ENCODE measurements at places on chromosomes 4 and X.
A peak's percentile ranks its signal among the peaks of the same experiment; 100 is the strongest.

GRCh38 chrX:150414228-150414627, 51.1 kb downstream of the MAMLD1 start:
- DNase-seq: no peak

DNA sequence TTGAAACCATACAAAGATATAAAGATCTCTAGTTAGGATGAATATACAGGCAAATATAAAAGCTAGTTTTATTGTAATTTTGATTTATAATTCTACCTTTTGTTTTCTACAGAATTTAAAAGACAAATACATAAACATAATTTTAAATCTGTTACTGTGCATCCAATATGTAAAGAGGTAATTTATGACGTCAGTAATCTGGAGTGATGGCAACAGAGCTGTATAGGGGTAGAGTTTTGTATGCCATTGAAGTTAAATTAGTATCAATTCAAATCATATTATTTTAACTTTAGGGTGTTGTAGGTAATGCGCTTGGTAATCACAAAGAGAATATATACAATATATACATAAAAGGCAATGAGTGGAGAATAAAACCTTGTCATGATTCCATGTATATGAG, 183.7 kb upstream of the ARHGAP24 start:
- no peak for DNase-seq

- no peak for DNase-seq
These were observed 68.7 kb downstream of the APBB2 start for GRCh38 chr4:41145571-41146078.

DNA sequence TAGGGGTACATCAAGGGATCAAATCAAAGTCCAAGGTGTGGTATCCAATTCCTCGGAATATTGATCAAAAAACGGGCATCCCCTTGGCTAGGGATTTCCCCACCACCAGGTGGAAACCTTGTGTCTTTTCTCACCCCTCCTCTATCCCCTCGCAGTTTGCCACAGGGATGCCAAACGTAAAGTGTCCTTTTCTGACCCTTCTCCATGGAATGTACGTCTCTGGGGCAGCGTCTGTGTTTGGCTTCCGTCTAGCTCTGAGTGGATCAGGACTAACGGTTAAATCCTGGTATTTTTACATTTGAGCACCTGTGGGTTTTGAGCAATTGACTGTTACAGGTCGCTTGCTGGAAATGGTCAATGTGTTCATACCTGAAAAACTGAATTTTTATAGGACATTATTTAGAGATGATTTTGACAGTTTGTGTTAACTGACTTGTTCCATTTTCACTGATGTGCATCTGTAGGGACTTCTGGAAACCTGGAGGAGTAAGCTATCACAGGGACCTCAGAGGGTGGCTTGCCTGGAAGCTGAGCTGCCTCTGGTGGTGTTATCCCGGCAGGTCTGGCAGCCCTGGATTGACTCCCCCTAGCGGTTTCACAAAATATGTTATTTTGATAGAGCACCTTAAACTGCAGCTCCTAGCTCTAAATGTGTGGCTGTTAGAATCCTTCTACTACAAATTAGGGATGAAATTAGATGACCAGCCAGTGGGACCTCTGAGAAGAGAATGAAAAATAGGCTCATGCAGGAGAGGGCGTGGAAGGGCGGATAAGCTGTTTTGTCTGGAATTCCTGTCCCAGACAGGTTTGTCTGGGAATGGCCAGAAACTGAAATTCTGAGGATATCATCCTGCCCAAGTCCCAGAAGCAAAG, 8.8 kb upstream of the MGST2 start:
- peak; percentile 3 for DNase-seq

GRCh38 chr4:7333024-7333780, 101.5 kb downstream of the PSAPL1 start:
- DNase-seq: no peak

DNA sequence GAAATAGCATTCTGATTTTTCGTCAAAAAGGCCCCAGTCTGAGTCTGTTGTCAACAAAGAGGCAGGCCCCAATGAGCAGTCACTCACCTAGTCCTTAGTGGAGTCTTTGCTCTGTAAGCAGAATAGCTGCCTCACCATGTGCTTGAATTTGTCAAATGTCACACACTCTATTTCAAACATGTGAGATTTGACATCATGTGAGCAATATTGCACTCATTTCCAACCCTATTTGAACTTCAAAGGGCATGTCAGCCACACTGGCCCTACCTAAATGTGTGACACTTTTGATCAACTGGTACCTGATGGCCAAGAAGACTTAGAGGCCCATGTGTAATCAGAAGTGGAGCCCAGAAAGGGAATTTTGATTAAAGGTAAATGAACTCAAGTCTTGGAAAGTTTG, 59.4 kb upstream of the PLAC1 start:
- DNase-seq: no peak

- no peak for DNase-seq
These were observed 110.2 kb upstream of the STX18 start for GRCh38 chr4:4651811-4652755.

DNA sequence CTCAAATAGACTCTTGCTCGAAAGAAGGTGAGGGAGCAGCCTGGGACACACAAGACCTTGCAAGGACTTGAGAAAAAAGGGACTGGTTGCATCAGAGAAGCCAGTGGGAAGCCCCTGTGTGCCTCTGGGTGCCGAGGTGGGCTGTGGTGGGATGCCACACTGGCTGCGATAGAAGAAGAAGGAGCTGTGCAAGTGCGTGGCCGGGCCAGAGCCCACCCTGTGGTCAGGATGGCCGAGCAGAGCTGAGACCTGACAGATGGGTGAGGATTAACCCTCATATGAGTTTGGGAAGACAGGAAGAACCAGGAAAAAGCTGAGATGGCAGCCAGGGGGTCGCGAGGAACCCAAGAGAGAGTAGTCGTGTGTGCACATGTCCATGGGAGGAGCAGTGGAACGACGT, 44.6 kb upstream of the HGFAC start:
- DNase-seq: no peak

DNA sequence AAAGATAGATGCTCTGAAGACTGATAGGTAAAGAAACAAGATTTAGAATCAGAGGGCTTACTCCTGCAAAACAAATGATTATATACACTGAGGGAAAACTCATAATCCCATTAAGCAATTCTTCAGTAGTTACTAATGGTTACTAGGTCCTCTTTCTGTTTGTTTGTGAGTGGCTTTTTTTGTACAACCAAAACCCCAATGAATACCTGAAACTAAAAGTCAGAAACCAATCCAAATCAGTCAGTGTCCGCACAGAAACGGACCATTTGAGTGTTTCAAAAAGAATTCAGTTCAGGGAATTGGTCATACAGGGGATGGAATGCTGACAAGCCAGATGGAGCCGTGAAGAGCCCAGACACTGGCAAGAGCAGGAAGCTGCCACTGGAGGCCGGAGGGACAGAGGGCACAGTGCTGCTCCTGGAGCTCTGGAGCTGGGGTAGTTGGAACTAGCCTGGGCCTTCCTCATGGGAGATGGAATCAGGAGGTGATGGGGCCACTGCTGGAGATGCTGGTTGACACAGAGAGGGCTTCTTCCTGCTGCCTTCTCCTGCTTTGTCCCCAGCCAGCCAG, 31.9 kb downstream of the SETD7 start:
- no peak for DNase-seq

DNA sequence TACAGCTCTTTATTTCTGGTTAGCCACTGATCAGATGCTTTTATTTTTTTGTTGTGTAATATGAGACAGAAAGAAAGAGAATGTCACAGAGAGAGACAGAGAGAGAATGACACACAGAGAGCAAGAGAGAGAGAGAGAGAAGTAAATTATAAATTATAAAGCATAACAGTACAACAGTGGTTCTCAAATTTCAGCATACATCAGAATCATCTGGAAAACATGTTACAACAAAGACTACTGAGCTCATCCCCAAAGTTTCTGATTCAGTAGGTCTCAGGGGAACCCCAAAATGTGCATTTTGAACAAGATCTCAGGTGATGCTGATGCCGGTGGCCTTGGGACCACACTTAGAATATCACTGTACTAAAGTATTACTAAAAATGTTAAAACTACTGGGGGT, 245.8 kb upstream of the DIAPH2 start:
- no peak for DNase-seq

DNA sequence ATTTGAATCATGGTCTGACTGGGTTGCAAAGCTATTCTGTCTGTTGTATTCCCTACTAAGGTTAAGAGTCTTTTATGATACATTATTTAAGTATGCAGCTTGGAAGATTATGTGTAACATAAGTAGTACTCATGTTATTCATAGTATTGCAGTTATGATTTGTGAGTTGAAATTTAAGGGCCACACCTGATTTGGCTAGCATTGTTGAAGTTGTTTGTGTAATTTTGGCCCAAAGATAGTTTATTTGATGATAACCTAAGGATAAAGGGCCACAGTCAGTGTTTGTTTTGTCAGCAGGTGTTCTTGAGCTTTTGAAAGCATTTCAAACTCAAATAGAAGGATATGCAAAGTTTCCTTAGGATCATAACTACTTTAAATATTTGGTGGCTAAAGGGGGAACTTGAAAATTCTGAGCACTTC, 38.9 kb downstream of the NUDT9 start:
- DNase-seq: no peak

DNA sequence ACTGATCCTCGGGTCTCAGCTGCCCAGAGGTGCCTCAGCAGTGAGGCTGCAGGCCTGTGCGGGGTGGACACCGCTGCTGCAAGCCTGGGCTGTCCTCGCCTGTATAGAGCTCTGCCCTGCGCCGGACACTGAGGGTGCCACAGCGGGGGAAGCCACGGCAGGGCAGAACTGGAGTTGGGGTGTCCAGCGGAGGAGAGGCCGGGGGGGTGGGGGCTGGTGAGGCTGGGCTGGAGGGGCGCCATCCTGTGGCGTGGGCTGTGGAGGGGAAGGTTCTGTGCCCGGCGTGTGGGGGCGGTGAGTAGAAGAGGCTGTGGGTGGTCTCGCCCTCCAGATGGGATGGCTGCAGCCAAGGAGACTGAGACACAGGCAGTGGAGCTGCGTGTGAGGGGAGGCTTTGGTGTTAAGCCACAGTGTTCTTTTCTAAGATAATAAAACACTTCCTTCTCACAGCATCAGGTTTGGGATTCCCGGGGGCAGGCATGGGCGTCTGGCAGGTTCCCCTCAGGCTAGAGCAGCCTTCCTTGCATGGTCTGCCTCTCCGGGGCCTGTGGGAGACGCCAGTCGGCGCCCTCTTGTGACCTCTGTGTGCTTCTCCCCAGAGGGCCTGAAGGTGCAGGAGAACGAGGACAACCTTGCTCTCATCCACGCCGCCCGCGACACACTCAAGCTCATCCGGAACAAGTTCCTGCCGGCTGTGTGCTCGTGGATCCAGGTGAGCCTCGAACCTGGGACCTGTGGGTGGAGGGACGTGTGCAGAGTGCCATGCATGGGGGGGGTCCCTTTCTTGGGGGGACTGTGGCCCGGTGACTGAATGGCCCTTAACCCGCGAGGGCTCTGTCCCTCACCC, 7.4 kb downstream of the UVSSA start:
- DNase-seq: no peak

- DNase-seq: no peak
These were observed 31.5 kb downstream of the TMEM184C start for GRCh38 chr4:147648656-147649055.

DNA sequence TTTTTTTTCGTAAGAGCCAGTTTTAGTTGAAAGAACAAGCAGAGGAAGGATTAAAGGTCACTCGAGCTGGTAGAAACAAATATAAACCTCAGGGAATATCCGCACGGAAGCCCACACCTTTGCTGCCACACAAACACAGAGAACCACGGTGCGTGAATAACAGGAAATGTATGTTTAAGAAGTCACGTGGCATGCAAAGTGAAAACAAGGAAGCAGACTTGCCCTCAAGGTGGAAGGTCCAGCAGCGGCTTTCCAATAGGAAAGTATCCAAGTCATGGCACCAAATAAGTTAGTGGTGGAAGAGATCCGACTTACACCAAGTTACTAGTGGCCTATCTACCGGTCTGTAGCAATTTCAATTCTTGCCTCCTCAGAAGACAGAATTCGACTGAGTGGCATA, 215.5 kb downstream of the HHIP start:
- no peak for DNase-seq

DNA sequence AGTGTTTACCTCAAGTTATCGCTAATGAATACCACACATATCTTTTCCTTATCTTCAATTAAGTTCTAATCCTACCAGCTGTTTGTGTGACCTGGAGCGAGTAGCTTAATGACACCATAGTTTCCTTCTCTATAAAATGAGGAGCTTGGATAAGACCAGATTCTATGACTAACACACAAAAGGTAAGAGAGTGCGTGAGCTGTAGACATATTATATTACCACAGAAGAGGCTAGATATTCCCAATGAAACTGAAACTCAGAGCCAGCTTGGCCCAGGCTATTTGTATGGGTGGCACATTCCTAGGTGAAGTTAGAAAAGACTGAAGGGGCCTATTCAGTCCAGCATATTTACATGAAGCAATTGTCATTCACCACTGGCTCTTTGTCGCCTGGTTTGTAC, 30.2 kb downstream of the ASB5 start:
- no peak for DNase-seq

GRCh38 chr4:90883519-90883918, 756.3 kb downstream of the CCSER1 start:
- DNase-seq: no peak

GRCh38 chrX:147476008-147476407, 435.7 kb upstream of the FMR1 start:
- DNase-seq: no peak

DNA sequence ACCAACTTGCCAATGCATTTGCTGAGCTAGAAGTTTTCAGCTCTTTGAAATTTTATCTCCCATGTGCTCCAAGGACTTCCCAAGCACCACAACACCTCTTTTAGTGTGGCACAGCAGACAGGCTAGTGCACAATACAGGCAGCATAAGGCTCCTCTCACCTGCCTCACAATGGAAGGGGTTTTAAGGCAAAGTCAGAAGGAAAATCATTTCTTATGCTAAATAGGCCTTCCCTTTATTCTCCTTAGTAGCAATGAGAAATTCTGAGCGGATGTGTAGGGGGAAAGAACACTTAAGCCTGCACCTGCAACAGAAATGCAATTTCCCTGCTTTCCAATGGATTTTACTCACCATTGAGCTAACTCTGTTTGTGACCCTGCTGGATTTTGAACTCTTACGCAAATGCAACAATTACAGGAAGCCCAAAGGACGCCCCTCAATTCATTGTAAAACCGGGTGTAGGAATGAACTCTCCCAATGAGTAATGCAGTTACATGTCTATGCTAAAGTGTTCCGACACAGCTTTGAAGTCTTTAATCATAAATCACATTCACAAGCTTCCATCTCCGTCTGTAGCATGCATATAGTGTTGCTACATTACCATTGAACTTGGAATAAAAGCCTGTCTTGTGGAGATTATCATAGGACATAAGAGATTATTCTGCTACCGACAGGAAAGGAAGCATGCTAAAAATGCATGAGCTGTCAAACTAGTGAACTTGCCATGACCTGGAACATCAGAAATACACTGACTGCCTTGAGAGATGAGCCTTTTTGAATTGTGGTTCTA, 1084.9 kb downstream of the RPA4 start:
- DNase-seq: no peak

- no peak for DNase-seq
These were observed 27.8 kb downstream of the PIR start for GRCh38 chrX:15465347-15465746.

- DNase-seq: no peak
These were observed 110.3 kb upstream of the KIT start for GRCh38 chr4:54547299-54548097.

Data from hypothalamus (tissue), 51 donors.